Neural progenitor cell (in vitro differentiated cells): ENCODE measurements at places on chromosomes 5 and 9. TPM values are rescaled to one million over a fixed set of nuclear protein-coding genes. Genes with fewer than 3 reads are reported as not detected.

DNA sequence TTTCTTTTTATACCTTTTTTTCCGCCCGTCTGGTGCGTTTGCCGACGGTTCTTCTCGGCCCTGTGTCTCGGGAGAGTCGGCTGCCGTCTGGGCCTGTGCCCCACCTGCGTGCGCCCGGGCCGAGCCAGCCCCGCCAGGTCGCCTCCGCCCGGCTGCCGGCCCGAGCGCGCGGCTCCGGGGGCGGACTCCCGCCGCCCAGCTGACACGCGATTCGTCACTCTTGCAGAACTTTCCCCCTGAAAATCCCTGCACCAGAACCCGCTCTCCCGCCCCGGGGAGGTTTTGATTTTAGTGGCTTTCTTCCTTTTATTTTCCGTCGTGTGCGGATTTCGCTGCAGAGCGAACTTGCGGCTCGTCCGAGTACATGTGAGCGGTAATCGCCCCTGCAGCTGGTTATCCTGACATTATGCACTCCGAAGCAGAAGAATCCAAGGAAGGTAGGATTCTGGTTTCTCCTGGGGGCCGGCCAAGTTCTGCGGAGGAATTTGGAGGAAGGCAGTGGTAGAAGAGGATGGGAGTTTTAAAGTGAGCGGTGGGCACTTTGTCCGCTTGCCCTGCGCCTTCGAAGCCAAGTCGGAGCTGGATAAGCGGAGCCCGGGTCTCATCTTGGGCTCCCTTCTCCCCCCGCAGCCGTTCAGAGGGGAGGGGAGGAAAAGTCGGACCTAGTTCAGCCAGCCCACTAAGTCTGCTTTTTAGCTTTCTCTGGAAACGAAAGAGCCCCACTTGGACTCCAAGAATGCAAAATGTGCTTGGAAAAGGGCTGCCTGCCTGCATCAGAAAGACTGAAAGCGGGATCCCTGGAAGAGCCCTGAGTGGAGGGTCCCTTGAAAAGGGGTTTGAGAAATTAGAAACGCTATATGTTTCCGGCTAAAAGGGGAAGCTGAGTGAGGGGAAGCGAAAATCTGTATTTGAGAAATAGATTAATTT lies at the start of gene TNFAIP8:
Gene TNFAIP8, plus strand, starts transcription at position 335 of the 927 bp plus-strand sequence. Its CDS starts 72 bp downstream, at position 407.
- peak; percentile 74 for DNase-seq

DNA sequence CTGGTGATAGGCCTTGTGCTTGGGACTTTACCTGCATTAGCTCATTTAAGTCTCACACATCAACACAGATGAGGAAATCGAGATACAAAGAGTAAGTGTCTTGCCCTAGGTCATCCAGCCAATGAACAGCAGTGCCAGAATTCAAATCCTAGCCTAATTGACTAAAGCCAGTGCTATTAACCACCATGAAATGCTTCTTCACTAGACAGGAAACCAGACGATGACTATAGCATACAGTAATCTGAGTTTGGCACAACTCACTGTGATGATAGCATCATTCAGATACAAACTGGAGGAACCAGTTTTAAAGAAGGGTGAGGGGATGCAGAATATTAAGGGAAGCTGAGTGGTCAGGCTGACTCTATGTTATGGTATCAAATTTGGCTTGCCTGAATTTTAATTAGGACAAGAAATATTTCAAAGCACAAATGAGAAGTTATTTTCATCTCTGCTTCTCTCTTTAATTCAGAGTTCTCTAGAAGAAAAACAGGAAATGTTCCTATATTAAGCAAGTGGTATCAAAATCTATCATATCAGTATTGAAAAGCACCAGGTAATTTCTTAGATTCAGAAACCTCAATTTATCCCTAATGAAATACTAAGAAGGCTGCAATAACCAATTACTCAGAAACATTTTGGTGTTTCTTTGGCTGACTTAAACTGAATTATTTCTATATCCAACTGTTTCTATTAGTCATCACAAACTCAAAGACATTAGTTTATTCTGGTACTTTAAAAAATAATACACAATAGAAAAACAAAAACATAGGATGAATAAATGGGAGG lies 147.0 kb upstream of the RASA1 start:
- no peak for DNase-seq

- DNase-seq: no peak
Measured at GRCh38 chr5:2708751-2709150, 42.7 kb downstream of the IRX2 start.

DNA sequence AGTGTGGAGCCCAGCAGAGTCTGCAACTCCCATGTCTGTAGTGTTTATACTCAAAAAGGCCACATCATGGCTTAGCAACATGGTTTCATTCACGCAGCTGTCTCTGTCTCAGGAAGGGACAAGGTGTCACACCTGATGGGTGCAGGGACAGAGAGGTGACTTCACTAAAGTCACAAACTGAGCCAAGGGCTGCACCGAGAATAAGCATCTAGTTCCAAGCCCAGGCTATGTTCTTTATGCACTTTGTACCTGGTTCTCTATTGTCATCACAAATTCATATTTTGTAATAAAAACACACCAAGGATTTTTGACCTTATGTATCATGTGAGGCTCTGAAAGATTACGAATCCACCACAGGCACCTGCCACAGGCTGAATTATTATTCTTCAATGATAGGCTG lies 64.9 kb upstream of the STK32A start:
- DNase-seq: no peak

The TAS2R1 gene
- not detected in 2 replicates for total RNA-seq

The SLC25A48 gene
- not detected in 2 replicates for total RNA-seq

- peak; percentile 45 for DNase-seq
Measured at GRCh38 chr5:34854459-34855174, 15.7 kb downstream of the TTC23L start.

- DNase-seq: no peak
Measured at GRCh38 chr9:69794356-69794755, 26.3 kb upstream of the CFAP95 start.

The ENTREP1 gene
- total RNA-seq: 1.8 TPM in 2 replicates

DNA sequence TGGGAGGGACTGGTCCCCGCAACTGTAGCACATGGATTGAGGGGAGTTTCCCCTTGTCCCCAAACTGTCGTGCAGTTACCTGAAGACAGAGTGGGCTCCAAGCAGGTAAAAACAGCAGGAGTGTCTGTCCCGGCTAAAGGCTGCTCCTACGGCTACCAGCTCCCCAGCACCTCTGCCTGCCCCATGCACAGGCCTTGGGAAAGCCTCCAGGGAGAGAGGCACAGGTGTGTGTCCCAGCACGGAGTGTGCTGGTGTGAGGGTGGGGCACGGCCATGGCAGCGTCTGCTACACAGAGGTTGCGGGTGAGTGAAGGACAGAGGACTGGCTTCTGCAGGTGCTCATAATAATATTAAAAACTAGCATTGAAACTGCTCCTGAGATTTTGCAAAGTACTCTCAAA lies 30.4 kb downstream of the STC2 start:
- DNase-seq: no peak

GRCh38 chr5:54384356-54384933 lies 71.1 kb upstream of the HSPB3 start:
- DNase-seq: no peak
